T1000 (cell line): ENCODE measurements at places on chromosomes 1 and 21.

GRCh38 chr1:20399606-20400180 lies 86.3 kb downstream of the CAMK2N1 start:
- no peak for DNase-seq

DNA sequence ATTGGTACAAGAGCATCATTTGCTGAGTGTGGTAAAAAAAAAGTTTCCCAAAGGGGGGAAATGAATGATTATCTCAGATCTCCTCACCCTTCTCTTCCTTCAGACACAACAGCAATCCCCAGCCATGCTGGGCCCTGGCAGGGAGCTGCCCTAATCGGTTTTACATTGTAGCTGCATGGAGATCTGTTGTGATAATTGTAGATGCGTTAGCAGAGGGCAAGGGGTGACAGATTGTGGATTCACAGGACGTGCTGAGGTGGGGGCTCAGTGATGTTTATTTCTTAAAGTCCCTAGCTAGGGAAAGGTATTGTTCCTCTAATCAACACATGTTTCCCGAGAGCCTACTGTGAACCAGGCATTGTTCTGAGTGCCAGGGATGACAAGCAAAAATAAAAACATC lies 304.1 kb downstream of the PBX1 start:
- no peak for DNase-seq

DNA sequence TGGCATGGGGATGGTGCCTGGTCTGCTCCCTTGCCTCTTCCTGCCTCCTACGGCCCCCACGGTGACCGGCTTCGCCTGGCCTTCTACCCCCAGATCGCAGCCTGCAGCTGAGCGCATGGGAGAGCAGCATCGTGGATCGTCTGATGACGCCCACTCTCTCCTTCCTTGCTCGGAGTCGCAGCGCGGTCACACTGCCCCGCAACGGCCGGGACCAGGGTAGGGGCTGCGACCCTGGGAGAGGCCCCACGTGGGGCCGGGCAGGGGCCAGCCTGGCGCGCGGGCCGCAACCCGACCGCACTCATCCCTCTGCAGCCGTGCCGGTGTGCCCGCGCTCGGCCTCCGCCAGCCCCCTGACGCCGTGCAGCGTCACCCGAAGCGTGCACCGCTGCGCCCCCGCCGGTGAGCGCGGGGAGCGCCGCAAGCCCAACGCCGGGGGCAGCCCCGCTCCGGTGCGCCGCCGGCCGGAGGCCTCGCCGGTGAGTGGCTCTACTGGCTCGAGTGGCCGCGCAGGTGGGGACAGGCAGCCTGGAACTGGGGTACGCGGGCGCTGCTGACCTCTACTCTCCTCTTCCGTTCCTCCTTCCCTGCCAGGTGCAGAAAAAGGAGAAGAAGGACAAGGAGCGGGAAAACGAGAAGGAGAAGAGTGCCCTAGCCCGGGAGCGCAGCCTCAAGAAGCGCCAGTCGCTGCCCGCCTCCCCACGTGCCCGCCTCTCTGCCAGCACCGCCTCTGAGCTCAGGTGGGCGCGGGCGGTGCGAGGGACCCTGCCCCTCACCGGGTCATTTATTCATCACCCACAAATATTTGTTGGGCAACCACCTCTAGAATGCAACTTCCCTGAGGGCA lies 20.4 kb downstream of the MAP7D1 start:
- no peak for DNase-seq

DNA sequence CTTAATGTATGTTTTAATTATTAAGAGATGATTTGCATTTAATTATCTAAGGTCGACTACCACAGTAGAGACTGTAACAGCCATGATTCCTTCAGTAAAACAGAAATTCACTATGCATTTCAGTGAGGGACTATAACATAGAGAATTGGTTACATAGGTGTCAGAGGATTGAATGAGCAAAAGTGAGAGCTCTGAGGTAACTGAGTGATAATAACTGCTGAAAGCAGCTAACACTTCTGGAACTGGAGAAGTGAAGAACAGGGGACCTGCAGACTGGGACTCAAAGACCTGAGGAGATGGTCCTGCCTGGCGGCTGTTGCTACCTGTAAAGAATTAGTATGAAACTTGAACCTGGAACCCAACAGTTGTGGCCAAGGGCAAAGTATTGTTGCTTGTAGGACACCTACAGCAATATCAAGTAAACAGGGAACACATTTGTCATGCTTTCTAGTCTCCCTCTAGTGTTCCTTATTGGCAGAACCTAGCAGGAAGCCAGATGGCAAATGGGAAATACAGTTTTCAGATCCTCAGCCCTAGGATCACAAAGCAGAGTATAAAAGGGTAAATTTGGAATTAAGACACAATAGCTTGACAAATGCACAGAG lies 110.6 kb downstream of the HS2ST1 start:
- no peak for DNase-seq

GRCh38 chr21:16634515-16634914 lies 878.3 kb upstream of the CXADR start:
- no peak for DNase-seq

DNA sequence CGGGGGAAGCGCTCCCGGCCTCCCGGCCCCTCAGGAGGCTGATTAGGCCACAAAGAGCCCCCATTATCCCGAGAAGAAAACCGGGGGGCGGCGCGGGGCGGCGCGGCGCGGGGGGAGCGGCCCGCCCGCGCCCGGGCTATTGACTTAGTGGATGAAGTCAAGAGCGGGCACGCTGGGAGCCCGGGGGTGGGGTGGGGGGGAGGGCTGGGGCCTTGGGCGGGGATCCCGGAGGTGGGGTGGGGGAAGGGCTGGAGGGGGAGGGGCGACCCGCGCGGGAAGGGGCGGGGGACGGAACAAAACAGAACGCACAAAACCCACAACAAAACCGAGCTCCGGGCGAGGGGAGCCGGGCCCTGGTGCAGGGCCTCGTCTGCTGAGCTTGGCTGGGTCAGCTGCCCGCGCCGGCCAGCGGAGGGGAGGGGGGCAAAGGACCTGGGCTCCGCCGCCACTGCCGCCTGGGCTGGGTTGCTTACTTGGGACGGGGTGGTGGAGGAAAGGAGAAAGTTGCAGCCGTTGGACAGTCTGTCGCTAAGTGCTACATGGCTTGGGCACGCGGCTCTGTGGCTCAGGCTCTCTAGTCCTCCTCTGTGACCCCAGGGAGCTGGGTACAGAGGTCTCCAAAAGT lies 16.3 kb downstream of the PAX7 start:
- no peak for DNase-seq

GRCh38 chr1:53606651-53607051 lies 132.3 kb downstream of the GLIS1 start:
- DNase-seq = no peak

GRCh38 chr1:108847494-108847893 lies 9.4 kb downstream of the AKNAD1 start:
- no peak for DNase-seq

- no peak for DNase-seq
Observed at GRCh38 chr21:44049606-44050005, 37.5 kb downstream of the TRAPPC10 start.

DNA sequence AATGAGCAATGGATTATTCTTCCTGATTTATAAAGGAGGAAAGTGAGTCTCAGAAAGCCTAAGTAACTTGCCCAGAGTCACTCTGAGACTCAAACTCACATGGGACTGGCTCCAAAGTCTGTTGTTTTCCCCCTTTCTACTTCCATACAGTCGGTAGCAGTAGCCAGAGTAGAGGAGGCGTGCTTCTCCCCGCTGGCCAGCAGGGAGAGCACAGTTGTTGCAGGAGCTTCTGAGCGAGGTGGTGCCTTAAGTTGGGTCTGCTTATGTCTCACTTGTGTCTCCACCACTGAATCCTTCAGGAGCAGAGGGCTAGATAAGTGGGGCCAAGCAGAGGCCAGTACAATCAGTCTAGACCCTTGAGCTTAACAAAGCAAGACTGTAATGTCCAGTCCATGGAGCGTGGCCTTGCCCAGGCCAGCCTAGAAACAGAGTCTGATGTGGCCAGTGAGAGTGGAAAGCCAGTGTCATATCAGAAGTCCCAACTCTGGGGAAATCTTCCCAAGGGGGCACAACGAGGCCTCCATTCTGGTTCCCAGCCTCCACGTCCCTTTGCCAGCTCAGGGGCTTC lies 181.9 kb downstream of the ZSCAN20 start:
- no peak for DNase-seq

DNA sequence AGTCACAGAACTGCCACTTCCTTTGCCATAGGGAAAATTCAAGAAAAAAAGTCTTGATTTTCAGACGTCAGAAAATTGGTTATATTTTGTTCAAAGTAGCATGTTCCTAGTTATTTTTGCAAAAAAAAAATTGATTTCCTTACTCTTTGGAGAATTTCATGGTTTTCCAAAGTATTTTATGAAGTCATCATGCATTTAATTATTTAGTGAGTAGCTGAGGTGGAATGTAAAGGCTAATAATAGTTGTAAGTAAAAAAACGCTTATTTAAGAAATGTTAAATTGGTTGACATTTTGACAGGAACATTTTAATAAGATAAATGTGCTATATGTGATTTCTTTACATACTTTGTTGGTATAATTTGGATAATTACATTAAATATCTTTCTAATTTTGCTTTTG lies 20.8 kb downstream of the TSEN15 start:
- DNase-seq = no peak

DNA sequence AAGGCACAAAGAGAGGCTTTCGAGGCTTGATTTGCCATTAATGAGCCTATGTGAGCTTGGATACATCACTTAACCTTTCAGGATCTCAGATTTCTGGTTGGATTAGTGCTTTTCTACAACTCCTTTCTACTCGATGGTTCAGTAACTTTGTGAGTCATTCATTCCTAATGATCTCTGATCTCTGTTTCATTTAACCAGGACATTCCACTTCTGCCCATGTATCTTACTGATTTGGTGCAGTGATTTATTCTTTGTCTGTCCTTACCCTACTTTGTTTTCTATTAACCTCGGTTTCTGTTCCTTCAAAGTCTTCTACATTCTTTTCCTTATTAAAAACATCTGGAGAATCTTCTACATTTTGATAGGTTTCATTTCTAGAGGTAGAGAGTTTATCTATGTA lies 94.6 kb upstream of the ZBTB18 start:
- DNase-seq = no peak

DNA sequence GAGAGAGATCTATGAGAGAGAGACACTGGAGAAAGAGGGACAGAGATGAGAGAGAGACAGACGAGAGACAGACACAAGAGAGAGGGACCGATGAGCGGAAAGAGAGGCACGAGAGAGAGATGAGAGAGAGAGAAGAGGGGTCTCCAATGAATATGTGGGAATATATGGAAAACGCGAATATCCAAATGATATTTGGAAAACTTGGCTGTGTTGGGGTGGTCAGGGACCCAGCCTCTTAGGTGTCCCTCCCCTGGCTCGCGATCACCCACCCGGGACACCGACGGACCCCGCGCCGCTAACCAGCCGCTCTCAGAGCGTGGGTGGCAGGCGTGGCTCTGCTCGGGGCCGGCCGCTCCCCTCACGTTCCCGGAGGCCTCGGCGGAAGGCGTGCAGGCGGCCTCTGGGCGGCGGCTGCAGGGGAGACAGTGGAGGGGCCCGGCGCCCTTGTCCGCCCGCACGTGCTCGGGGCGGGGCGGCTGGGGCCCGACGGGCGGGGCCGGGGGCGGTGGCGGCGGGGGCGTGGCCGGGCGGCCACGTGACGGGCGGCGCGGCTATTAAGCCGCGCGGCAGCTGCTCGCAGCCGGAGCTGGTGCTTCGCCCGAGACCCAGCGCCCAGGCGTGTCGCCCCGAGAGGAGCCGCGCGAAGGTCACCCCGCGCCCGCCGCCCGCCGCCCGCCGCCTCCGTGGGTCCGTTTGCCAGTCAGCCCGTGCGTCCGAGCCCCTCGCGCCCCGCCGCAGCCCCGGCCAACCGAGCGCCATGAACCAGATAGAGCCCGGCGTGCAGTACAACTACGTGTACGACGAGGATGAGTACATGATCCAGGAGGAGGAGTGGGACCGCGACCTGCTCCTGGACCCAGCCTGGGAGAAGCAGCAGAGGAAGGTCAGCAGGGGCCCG lies at the start of gene ACTN2:
TSS of gene ACTN2 (plus strand) at position 583 of the 898 bp plus-strand sequence. CDS start at position 758, 175 bp downstream.
- DNase-seq = peak; percentile 26

- DNase-seq = no peak
Observed at GRCh38 chr1:3194760-3195479, 125.9 kb downstream of the PRDM16 start.

DNA sequence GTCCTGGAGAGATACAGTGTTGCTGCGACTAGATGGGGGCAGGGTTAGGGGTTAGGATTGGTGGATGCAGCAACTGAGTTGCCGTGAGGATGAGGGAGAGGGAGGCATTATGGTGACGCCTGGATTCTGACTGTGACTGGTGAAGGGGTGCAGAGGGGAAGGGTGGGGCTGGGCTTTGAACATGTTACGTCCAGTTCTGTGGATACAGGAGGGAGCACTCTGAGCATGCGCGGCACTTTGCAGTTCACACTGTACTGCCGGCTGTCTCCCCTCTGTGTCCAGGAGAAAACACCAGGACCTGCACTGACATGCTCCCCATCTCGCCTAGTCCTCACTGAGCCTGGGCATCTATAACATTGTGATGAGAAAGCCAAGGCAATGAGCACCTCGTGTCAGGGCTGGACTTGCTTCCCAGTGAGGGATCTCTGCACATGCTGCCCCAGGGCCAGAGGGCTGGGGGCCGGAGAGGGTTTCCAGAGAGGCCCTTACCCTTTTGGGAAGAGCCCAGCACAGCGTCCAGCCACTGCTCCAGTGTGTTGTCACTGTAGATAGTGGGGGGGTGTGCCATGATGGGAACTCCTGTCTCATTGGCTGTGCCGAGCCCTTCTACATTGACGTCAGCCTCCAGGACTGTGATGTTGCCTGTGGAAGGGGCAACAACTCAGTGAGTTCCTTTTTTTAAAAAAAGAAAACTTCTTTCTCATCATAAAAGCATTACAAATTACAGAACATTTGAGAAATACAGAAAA lies 7.6 kb downstream of the FAM151A start:
- no peak for DNase-seq

- DNase-seq = no peak
Observed at GRCh38 chr1:162270016-162270770, 106.5 kb downstream of the SPATA46 start.

DNA sequence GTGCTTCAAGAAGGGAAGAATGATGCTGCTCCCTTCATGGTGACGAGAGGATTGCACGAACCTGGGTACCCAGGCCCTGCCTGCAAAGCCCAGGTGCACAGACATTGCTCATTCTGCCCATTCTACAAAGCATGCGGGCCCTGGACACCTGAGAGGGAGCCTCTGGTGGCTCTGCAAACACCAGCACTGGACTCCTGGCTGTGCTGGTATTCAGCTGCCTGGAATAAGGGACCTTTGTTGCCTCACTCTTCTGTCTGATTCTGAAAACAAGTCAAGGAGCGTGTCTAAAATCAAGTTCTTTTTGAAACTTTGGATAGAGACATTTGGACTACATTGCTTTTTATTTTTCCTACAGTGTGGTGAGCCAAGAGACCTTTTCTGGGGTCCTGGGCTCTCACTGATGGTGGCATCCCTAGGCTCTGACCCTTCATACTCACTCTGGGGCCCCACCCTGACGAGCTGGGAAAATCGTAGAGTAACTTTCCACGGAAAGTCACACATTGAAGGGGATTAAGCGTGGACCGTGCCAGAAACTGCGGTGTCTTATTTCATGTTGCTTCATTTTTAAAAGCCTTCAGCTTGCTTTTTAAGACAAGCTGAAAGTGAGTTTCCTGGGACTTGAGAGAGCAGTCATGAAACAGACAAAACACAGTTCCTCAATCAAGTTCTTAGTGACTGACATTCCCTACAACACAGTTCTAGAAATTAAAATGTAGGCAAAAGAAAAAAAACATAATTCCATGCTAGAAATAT lies 24.0 kb downstream of the ABCA4 start:
- no peak for DNase-seq

- DNase-seq = no peak
Observed at GRCh38 chr1:41498391-41498790, 13.9 kb upstream of the EDN2 start.
